ENCODE measurements at places on chromosomes 5 and 9. TPM values are rescaled to one million over a fixed set of nuclear protein-coding genes. Genes with fewer than 3 reads are reported as not detected.

LMBRD2 gene
- polyA plus RNA-seq: 1.8 TPM

TAF11L5 gene
- polyA plus RNA-seq: not detected

SLC25A48 gene
- polyA plus RNA-seq: not detected

SLC2A8 gene
- polyA plus RNA-seq: 14.5 TPM

PCDHB11 gene
- not detected for polyA plus RNA-seq

NR2F1 gene
- polyA plus RNA-seq: not detected

MAP1B gene
- 0.15 TPM for polyA plus RNA-seq

DTWD2 gene
- polyA plus RNA-seq: 2.0 TPM

IL4 gene
- polyA plus RNA-seq: not detected

PCDHB2 gene
- not detected for polyA plus RNA-seq

- DNase-seq: no peak
Measured at GRCh38 chr9:297104-297972, 82.7 kb downstream of the DOCK8 start.

DNA sequence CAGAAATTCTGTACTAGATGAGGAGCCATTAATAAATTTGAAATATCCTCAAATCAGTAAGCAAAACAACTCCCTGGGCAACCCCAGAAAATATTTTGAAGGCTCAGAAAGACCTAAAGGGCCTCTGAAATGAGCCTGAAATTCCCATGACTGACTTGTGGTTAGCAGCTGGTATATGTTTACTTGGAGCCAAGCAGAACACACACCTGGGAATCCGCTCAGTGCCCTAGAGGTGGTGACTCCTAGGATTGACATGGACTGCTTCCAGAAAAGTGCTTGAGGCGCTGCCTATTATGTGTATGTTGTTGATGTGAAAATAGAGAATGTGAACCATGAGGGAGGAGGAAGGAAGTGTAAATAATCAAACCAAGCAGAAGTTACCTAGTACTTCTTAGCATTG lies 14.7 kb downstream of the RFK start:
- no peak for DNase-seq

DNA sequence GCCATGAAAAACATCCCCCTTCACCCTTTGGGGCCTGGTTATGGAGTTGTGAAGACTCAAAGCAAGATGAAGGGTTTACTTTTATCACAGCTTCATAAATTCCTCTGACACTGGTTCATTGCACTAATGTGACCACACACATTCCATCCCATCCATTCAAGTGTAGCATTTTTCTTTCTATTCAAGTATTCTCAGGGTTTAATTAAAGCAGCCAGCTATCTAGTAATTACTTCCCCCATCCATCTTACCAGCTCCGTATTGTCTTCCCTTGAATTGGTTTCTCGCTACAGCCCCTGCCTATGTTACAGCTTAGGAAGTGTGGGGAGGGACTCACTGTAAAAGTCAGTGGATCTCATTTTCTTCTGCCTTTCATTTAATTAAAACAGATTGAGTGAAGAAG lies 387.0 kb upstream of the RFX3 start:
- DNase-seq: no peak

- DNase-seq: no peak
Measured at GRCh38 chr5:122144236-122144635, 14.9 kb downstream of the ZNF474 start.

DNA sequence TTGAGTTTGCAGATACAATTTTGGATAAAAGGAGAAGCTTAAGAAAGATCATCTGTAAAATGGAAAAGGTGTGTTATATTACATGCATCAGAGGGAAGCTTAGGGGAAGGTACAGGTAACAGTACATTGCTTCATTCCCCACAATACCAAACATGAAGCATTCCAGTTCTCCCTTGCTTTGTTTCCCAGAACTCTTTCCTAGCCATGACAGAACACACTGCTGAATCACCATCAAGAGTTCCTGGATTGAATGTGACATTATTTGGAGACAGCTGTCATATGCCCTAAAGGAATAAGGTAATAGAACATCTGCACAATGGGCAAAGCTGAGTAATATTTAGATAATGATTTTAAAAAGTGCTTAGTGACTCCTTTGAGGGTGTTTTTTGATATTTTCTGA lies 303.5 kb upstream of the ST8SIA4 start:
- DNase-seq: no peak

DNA sequence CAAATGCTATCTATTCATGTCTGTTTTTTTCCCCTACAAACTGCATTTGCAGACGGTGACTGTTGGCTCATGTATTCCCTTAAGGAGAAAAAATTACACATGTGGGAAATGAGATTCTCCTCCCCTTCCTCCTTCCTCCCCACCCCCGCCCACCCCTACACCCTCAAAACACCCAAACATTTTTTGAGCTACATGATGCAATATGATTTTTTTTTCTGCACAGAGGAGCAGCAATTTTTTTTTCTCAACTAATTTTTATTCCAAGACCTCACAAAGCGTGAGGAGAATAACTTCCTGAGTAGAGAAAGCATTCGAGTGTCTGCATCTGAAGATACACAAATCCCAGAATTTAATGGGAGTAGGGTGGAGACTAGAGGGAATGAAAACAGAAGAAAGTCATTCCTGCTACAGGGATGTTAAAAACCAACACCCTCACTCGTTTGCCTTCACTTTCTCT lies 118.1 kb downstream of the PRDM6 start:
- DNase-seq: no peak

GRCh38 chr9:79580055-79580454 lies 8.3 kb downstream of the TLE4 start:
- no peak for DNase-seq

DNA sequence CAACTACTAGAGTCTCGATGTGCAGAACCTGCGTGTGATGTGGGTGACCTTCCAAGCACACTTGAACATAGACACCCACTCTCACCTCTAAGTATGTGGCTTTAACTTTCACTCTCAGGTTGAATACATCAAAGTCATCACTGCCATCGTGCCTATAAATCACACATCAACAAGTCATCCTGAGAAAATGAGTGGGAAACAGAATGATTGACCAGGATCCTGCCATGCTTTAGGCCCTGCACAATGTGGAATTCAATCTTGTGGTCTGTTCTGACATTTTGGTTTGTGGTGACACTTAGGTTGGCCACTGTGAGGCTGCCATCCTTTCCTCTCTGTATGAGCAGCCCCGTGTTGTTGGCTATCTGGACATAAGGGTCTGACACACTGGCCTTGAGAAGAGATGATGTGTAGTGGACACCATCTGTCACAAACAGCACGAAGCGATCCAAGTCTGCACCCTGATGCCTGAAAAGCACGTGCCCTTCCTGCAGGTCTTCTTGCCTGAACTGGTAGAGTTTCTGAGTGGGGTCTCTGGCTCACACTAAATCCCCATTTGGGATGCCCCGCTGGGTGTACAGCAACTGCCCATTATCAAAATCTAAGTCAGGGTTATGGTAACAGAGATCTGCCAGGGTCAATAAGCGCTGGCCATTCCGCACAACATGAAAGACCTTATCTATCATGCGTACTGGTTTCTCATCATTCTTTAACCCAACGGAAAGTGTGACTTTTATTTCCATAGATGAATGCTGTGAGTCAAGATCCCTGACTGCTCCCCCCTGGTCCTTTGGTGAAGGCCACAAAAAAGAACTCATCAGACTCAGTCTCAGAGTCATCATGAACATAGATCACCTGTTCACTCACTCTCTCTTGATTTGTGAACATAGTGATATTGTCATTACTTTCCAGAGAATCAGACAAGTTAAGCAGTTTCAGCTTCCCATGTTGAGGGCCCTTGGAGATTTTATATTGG lies 116.6 kb downstream of the ESM1 start:
- no peak for DNase-seq

DNA sequence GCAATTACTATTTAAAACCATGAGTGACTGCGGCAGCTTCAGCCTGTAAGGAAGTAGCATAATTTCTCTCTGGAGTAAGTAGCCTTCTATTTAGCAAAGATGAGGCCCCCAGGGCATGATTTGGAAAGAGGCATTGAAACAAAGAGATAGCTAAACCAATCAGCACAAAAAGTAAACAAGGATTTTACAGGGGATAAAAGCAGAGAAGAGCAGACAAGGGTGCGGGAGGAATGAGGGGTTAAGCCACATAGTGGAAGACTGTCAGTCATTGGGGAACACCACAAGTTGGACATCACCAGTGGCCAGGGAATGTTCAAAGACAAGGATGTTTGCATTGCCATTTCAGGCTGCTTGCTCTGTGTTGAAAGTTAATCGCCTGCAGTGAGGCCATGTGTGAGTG lies 24.0 kb upstream of the C5orf63 start:
- no peak for DNase-seq

DNA sequence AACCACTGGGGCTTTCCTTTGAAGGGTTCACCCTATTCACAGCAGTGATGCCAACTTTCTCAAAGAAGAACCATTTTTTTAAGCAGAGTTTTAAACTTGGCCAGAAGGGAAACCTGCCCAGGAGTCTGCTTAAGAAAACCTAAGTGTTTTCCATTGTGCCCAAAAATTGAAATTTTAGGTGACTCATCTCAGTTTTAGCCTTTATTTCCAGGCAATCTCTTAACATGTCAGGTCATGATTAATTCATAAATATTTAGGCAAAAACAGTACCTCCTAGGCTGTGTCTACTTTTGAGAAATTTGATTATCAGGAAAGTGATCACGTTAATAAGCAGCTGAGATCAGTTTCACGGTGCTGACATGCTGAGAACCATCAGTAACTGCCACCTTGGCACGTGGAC lies 61.9 kb downstream of the TLE1 start:
- DNase-seq: no peak

DNA sequence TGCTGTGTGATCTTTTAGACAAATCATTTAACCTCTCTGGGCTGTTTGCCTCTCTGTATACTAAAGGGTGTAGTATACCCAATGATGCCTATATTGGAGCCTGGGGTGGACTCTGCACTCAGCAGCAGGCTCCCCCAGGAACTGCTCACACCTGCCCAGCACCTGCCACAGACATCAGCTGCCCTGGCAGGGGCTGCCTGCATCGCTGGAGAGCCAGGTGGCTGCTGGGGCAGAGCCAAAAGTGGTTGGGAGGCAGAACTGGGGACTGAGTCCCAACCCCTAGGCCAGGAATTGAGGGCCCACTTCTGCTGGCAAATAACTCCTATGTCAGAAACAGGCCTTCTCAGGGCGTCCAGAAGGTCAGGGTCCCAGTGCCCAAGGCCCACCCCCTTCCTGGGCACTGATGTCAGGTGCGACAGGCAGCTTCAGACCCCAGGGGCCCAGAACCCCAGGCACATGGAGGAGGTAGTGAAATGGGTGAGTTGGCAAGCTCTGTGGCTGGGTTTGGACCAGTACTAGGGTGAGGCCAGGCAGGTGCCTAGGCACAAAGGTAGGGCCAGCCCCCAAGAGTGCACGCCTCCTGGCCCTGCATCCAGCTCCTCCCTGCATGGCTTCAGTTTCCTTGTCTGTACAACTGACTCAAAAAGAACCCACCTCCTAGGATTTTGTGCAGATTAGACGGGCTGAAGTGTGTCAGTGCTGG lies 5.8 kb downstream of the UNC5A start:
- DNase-seq: no peak

DNA sequence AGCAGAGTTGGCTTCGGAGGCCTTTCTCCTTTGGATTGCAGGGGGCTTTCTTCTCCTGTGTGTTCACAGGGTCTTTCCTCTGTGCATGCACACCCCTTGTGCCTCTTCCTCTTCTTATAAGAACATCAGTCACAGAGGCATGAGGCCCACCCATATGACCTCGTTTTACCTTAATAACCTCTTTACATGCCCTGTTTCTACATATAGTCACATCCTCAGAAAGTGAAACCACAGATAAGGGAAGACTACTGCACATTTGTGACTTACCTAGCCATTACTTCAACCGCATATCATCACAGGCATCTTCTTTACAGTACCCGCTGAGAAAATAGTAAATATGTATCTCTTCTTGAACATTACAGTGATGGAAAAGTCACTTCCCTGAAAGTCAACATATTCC lies 204.9 kb upstream of the TARS1 start:
- DNase-seq: no peak

DNA sequence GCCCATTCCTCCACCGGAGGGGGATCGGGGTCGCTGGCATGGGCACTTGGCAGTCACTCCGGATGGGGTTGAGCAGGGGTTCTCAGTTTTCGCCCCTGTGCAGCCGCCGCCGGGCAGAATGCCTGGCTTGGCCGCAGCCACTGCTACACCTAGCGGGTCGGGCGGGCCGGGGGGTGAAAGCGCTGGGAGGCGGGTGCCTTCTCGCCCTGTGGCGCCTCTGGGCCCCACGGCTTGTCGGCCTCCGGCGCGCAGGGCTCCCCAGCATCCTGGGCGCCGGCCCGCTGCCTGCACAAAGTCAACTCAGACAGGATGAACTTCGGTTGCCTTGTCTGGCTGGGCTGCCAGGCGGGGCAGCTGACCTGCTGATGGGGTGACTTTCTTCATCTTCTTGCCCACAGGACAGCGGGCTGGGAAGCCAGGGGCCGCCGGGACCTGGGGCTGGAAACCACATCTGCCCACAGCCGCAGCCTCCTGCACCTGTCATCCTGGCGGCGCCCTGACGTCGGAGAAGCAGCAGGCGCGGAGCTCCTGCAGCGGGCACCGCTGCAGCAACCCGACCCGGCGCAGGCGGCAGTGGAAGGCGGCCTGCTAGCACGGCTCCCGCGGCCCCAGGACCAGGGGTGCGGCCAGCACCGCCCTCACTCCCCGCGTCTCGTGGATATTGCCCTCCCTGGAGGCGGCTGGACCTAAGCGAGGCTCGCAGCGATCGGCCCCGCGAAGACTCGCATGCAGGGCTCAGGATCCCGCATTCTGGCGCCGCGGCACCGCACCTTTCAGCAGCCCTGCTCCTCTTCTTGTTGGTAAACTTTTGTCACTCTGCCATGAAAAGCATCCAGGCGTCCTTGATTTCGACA lies 1.3 kb upstream of the ANKRD18A start:
- DNase-seq: no peak

DNA sequence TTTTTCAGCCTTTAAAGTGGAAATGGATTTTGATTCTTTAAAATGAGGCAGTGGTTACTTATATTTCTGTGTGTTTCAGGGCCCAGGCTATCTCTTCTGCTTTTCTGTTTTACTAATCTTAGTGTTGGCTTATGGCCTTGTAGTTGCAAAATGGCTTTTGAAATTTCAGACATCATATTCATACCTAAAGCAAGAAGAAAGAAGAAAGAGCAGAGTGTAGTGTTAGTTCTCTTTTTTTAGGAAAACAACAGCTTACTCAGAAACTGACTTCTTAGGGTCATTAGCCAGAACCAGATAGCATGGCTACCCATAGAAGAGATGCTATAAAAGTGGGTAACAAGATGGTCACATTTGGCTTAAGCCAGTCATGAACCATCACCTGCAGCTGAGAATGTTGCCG lies 20.9 kb downstream of the ZBED3 start:
- DNase-seq: no peak

DNA sequence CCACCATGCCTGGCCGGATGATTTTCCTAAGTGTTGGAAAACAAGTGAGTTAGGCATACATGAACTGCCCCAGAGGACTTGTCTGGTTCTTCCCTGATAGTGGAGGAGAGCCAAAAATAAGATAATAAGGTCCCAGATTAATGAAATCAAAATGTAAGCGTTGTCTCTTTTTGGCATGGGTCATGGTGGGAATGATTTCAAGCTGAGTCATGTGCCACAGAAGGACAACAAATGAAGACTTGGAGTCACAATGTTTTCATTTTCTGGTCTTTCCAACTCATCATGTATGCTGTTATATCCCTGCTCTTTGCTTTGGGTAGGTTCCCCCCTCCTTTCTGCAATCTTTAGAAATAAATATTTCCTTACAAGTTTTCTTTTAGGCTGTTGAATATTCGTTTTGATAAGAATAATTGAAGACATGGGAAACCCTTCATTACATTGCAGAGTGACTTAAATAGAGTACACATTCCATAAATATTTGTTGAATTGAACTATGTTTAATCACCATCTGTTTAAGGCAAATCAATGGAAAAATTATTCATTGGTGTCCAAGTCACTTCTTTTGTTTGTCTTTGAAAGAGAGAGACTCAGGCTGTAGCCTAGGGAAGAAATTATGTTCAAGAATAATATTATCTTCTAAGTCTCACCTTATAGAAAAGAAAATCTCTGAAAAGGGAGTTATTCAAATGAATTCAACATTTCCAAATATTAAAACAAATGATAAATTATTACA lies 196.3 kb downstream of the CSNK1G3 start:
- no peak for DNase-seq

All from immature natural killer cell (primary cell).